Germinal center (tissue), 1 donor: ENCODE measurements at places on chromosomes 16 and 17.

DNA sequence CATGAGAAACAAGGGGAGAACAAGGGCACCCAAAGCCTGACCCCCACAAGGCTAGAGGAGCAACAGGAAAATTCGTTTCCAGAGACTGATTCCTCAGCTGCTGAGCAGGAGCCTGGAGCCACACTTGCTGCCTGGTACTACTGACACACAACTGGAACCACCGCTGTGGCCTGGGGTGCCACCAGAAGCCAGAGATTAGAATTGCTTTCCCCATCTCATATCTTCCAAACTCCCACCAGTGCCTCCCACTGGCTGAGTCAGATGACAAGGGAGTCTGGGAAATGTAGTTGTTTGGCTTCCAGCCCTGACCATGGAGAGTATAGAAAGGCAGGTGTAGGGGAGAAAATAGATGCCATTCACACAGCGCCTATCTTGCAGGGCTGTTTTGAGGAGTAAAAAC lies 4.1 kb upstream of the TMEM11 start:
- DNase-seq: no peak

DNA sequence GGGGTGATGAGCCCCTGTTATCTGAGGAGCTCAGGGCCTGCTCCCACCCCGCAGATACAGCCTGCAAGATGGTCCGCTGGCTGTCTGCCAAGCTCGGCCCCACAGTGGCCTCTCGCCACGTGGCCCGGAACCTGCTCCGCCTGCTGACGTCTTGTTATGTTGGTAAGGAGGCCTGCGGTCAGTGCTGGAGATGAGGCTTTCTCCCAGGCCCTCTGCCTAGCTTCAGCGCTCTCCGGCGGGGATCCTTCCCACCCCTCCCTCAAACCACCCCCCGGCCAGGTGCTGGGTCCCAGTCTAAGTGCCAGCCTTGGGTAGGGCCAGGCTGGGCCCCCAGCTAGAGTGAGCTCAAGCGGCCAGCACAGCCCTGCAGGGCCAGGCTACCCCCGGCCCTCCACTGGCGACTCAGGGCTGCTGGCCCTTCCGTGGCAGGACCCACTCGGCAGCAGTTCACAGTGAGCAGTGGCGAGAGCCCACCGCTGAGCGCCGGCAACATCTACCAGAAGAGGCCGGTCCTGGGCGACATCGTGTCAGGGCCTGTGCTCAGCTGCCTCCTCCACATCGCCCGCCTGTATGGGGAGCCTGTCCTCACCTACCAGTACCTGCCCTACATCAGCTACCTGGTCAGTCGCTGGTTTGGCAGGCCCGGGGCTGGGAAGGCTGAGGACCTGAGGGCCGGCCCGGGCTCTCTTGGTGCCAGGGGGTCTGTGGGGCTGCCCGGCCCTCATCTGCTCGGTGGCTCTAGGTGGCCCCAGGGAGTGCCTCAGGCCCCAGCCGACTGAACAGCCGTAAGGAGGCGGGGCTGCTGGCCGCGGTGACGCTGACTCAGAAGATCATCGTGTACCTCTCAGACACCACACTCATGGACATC lies 6.1 kb downstream of the WDR81 start:
- DNase-seq: no peak

DNA sequence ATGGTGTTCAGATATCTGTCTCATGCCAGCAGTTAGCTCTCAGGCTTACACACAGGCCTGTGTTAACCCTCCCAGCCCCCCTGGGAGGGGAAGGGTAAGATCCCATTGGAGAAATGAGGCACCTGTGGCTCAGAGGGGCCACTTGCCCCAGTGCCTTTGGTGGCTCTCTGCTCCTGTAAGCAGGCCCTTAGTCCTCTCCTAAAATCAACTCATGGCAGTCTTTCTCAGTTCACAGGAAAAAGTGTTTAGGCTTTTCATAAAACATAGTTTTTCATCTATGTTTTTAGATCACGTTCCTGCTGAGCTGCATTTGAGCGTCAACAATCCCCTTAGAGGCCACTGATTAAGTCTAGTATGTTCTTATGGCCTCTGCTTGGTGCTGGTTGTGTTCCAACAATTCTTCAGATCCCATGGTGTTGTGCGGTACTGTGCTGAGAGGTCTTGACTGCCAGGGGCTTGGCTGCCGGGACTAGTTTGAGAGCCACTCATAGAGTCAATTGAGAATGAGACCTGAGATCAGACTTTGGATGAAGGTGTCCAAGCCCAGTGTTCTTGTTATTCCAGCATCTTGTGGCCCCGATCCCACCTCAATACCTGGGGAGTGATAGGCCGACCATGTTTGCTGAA lies 10.6 kb downstream of the TAOK2 start:
- DNase-seq: no peak

DNA sequence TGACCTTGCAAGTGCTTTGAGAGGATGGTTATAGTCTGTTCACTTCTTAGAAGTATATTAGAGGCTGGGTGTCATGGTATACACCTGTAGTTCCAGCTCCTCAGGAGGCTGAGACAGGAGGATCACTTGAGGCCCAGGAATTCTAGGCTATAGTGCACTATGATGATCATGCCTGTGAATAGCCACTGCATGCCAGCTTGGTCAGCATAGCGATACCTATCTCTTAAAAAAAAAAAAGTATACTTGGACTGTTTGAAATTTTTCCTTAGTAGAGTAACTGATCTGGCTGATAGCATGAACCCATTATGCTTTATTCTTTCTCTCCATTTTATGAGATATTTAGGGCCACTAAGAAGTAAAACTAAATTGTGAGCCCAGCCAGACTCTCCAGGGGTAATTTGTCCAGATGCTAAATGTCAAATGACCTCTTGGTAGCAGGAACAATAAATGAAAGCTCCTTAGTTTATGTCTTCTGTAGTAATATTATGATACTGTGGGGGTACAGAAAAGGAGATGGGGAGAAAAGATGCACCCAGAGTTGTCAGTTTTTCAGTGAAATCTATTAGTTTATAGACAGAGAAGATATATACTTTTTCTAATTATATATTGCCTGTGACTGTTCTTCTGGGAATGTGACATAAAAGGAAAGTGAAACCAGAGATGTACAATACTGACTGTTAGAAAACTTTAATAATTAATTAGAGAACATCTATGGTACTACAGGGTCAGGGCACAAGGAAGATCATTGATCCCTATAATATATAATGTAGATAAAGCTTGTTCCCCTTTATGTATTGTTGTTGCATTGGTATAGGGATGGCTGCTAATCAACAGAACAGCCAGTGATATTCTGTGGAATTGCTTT lies 335.3 kb upstream of the TBX2 start:
- DNase-seq: no peak

DNA sequence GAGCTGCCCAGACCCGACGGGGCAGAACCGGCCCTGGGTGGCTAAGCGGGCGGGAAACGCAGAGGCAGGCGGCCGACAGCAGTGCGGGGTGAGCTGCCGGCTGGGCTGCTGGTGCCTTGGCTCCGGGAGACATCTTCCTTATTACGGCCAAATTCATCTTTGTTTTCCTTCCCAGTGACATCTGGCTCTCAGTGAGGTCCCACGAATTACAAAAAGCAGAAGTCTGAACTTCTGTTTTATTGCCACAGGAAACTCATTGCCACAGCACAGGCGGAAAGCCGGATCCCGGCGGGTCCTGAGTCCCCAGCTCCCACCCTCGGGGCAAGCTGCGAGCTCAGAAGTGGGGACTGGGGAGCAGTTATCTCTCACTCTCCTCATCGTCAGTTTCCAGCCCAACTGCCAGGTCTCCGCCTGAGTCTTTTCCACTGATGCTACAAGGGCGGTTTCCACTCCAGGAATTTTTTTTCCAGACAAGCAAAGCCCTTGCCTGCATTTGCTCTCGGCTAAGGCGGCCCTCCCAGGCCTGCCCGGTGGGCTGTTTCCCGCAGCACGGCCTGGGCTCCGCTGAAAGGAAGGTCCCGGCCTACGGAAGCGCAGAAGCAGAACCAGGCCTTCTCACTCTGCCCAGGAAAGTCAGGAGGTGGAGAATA lies 40.3 kb downstream of the CBFA2T3 start:
- peak; percentile 62 for DNase-seq

- no peak for DNase-seq
Measured at GRCh38 chr17:80047176-80047575, 10.7 kb downstream of the CCDC40 start.

GRCh38 chr16:57178793-57179212 lies 7.0 kb downstream of the PSME3IP1 start:
- no peak for DNase-seq

- DNase-seq: peak; percentile 45
Measured at GRCh38 chr17:35849469-35850348, 19.0 kb downstream of the HEATR9 start.

- DNase-seq: no peak
Measured at GRCh38 chr16:76518781-76519180, 241.6 kb downstream of the CNTNAP4 start.

GRCh38 chr17:80838311-80839025 lies 153.2 kb upstream of the CHMP6 start:
- DNase-seq: no peak

GRCh38 chr17:9971991-9972390 lies 66.9 kb upstream of the RCVRN start:
- no peak for DNase-seq

GRCh38 chr17:73437826-73438225 lies 126.0 kb upstream of the CDC42EP4 start:
- no peak for DNase-seq

DNA sequence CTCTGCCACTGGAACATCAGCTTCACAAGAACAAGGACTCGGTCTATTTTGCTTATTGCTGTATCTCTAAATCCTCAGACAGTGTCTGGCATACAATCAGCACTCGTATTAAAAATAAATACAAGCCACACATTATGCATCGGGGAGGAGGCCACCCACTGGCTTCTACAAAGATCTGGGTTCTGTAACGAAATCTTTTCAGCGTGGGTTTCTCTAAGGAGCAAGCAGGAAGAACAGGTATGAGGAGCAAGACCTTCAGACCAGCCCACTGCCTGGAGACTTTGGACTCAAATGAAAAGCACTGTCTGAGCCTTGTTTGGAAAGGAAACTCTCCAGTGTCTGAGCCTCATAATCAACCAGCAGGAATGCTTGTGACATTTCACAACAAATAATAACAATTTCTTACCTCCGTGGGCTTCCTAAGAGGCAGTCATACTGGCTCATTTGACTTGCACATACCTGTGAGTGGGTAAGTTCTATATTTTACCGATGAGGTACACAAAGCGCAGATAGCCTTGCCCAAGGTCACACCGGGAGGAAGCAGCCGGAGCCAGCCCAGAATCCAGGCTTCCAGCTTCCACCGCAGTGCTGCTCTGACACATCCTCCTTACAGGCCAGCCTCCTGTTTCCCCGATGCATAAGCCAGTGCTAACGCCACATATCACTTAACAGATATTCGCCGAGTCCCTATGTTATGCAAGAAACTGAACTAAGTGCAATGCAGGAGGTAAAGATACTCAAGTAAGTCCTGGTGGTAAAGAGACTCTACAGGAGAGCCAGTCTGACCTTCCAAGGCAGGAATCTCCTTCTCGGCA lies 118.6 kb upstream of the TNRC6C start:
- DNase-seq: no peak
